Stimulated activated CD8-positive, alpha-beta memory T cell treated with anti-CD3 and anti-CD28 coated beads, Interleukin-7, amount 100 ng/mL, for 1 hour (primary cell): ENCODE measurements at places on chromosomes 2 and 18.

GRCh38 chr2:67322353-67323001 lies 74.7 kb upstream of the ETAA1 start:
- no peak for DNase-seq

GRCh38 chr18:74898965-74899364 lies 301.3 kb downstream of the ZNF407 start:
- DNase-seq = no peak

DNA sequence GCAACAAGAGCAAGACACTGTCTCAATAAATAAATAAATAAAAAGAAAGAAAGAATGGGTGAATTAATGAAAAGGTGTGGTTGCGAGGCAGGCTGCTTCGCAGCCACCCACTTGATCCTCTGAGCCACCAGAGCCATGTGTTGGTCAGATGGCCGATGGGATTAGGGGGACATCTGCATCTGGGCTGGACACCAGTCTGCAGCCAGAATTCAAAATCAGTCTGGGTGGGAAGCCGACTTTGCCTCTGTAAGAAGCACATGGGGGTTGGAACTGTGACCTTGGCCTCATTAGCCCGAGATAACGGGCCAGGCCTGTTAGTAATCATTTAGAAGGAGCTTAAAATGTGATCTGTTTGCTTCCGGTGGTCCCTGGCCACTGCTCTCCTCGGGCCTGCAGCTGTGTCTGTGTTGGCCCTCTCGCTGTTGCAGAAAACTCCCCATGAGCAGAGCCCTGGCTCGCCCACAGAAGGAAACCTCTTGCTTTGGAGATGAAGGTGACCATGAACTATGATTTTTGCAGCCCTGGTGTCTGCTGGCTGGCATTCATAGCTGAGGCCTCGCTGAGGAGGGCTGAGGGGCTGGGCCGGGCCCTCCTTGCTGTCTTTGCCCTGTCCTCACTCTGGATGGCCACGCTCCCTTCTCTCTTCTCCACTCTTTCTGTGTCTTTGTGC lies 94.4 kb downstream of the DYSF start:
- no peak for DNase-seq

DNA sequence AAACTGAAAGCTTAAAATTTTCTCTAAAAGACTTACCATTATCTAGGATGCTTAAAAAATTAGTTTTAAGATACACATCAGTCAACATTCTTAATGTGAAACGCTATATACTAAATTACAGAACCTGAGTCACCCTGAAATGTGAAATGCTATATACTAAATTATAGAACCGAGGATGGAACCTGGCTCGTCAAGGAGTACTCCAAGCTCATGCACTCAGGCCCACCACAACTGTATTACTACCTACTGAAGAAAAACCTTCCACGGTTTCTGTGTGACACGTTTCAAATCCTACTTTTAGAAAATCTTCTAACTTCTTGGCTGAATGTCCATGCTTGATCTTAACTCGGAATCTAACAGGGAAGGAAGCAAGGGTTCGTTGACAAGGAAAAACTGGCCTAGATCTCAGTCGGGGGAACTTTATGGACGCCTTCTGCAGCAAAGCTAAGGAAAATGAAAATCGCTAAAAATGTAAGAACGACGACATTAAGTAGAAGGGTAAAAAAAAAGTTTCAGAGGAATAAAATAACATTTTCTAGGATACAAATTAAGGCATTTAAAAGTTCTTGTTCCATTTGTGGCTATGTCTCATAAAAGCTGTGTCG lies 1.4 kb downstream of the PRKD3 start:
- DNase-seq = no peak

- no peak for DNase-seq
These were observed 10.7 kb upstream of the RBM45 start for GRCh38 chr2:178101321-178102079.

- DNase-seq = no peak
These were observed 11.9 kb upstream of the SLC14A1 start for GRCh38 chr18:45712061-45712460.

- DNase-seq = no peak
These were observed 107.0 kb downstream of the RAPGEF4 start for GRCh38 chr2:172842511-172843265.

DNA sequence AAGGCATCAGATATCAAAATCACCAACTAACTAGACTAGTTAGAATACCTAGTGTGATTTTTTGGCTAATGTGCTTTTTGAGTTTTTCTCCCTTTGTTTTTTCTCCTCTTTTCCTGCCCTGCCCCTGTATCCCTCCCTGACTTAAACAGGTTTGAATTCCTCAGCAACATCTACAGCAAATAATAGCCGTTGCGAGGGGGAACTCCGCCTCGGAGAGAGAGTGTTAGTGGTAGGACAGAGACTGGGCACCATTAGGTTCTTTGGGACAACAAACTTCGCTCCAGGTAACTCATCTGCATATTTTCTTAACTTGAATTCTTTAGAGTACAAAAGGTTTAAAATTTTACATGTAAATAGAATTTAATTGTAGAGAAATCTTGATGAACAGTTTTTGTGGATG lies 45.0 kb downstream of the CLIP4 start:
- no peak for DNase-seq

- no peak for DNase-seq
These were observed 10.5 kb upstream of the FAM124B start for GRCh38 chr2:224412141-224413015.

- DNase-seq = no peak
These were observed 58.1 kb downstream of the COA5 start for GRCh38 chr2:98550165-98550564.

DNA sequence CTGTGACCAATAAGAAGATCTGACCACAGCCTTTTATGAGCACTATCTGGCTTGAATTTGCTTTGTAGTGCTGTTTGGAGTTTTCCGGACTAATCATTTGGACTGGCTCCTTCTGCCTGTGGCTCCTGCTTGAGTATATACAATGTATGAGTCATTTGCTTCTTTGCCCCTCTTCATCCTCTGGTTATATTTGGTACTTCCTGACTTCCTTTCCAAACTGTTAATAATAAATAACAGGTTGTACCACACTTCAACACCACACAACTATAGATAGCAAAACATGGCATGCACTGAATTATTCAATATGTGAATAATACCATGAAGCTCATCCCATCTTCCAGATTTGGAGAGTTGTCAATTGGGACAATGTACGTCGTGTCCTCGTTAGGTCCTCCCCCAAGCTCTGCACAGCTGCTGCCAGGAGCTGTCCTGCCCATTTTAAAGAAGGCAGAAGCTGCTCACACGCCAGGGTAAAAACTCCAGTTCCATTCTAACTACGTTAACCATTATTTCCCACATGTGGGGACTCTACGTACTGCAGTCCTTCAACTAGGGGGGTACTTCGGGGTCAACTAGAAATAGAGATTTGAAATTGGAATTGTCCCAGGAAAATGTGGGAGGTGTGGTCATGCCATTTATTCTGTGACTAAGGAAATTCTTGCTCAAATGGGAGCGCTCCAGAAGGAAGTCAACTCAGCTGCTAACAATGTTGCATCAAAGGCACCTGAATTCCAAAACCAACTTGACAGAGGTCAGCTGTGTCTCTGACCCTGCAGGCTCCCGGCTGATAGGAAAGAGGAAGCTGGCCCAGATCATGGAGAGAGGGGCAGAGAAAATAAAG lies 38.1 kb downstream of the ST8SIA5 start:
- no peak for DNase-seq

GRCh38 chr2:191041418-191042161 lies 27.6 kb upstream of the STAT1 start:
- no peak for DNase-seq

DNA sequence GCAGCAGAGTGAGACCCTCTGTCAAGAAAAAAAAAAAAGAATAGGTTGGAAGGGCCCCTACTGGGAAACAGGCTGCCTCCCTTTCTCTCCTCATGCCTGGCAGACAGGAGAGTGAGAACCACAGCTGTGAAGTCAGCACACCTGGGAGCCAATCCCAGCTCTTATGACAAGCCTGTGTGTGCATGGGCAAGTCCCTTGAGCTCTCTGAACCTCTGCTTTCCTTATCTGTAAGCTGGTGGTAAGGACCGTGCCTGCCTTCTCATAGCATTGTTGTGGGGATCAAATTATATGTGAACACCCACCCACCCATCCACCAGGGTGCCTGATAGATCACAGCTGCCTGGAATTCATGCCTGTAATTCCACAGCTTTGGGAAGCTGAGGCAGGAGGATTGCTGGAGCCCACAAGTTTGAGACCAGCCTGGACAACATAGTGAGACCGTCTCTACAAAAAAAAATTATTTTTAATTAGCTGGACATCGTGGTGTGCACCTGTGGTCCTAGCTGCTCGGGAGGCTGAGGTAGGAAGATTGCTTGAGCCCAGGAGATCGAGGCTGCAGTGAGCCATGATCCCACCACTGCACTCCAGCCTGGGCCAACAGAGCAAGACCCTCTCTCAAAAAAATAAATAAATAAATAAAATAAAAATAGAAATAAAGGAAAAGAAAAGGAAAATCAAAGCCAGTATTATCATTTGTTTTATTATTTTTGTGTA lies 66.9 kb upstream of the MCFD2 start:
- no peak for DNase-seq

- no peak for DNase-seq
These were observed 82.1 kb downstream of the BIN1 start for GRCh38 chr2:127024769-127025358.

DNA sequence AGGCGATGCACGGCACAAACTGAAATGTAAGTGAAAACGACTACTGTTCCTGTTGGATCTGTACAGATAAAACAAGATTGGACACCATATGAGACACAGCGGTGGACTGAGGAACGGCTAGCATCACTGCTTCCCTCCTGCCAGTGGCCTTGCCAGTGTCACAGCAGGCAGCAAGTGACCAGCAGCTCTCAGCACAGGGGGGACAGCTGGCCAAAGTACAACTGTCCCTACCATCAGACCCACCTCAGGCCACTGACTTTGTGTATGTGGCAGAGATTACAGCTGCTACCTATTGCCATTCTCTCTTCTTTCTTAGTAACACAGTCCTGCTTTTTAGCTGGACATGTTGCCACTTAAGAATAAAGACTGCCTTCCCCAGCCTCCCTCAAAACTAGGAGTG lies 80.0 kb upstream of the SLC66A3 start:
- no peak for DNase-seq

GRCh38 chr18:8901019-8901418 lies 195.7 kb downstream of the MTCL1 start:
- no peak for DNase-seq

GRCh38 chr18:41765460-41765859 lies 189.6 kb upstream of the PIK3C3 start:
- no peak for DNase-seq

DNA sequence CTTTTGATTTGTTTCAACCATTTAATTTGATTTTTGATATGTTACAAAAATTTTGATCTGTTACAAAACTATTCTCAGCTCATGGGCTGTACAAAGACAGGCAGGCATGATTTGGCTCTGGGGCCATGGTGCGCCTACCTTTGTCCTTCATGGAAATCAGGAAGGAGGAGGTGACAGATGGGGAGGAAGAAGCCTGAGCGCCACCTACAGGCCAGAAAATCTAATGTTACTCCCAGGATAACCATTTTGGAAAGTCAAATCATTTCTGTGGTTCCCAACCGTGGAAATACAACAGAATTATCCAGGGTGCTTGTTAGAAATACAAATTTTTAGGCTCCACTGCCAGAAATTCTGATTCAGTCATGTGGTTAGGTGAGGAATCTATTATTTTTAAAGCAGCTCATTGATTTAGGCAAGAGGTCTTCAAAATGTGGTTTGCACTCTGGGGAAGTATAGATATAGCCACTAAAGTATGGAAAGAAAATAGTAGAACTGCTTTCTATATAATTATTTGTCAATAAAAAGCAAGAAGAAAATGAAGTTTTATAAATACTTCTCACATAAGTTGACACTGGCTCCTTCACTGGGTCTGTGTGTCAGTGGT lies 93.9 kb downstream of the EVA1A start:
- DNase-seq = no peak

DNA sequence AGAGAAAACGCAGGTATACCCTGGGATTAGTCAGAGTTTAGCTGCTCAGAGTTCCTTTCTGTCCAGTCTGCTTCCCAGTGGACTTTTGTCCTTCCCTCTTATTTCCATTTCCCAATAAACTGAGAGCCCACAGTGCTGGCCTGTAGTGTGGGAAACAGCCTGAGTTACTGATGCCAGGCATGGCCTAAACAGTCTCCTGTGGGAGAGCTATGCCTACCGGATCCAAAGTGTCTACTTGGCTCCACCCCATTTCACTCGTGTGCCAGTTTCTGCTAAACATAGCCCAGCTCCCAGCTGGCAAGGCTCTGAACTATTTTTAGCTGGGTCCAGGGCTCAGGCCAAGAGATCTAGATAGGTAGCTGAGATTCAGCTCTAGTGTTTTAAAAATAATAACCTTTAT lies 15.6 kb upstream of the PPP1CB start:
- DNase-seq = no peak

GRCh38 chr2:235721625-235722024 lies 227.8 kb downstream of the AGAP1 start:
- no peak for DNase-seq

GRCh38 chr2:234839285-234839684 lies 112.5 kb upstream of the SH3BP4 start:
- no peak for DNase-seq

DNA sequence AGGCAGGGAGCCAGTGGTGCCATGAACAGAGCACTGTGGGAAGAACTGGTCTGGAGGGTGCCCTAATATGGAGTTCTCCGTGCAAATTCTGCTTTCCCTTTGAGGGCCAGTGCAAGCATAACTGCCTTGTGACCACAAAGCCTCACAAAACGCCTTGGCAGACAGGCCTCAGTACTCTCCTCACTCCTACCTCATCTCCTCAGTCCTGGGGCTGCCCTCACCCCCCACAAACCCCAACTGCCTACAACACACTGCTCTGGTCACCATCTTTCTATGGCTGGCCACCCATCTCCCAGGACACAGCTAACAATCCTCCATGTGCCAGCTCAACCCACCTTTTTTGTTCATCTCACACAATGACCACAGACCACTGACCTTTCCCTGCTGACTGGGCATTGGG lies 8.9 kb downstream of the COX5B start:
- DNase-seq = no peak

DNA sequence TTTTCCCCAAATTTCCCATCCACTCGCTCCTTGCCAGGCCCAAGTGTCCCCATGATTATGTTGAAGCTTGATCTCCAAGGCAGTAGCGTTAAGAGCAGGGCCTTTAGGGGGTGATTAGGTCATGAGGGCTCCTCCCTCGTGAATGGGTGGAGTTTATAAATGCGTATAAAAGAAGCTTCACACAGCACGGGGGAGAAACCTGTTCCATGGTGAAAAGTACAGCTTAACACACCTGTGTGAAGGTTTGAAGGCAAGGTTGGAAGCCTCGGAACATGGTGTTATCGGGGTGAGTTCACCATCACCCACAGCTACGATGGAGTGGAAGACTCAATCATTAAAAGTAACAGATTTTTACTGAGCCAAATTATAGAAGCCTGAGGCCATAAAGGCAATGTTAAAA lies 137.4 kb upstream of the ALKAL2 start:
- DNase-seq = no peak

- no peak for DNase-seq
These were observed 800.8 kb upstream of the ID2 start for GRCh38 chr2:7881063-7881462.

GRCh38 chr2:12465631-12466135 lies 251.1 kb upstream of the TRIB2 start:
- DNase-seq = no peak
